Heart right ventricle (tissue), 16 donors: ENCODE measurements at places on chromosomes 3 and 15. TPM values are rescaled to one million over a fixed set of nuclear protein-coding genes. Genes with fewer than 3 reads are reported as not detected.

Gene KCNMB2
- 4.3 TPM for total RNA-seq

DNA sequence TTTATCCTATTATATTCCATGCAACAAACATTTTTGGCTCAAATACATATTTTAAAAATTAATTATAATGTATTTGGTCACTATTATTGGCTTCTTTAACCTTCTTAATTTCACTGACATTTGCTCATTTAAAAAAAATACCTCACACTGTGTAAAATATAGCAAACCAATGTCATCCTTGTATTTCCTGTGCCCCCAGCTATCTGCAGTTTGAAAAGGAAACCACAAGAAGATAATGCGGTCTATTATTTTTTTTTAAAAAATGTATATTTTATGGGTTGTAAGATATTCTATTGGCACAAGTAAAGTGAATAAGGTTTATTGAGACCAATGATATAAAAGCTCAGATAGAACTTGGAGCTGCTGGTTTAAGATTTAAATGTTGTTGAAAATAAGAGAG lies 904.2 kb downstream of the SI start:
- no peak for DNase-seq

DNA sequence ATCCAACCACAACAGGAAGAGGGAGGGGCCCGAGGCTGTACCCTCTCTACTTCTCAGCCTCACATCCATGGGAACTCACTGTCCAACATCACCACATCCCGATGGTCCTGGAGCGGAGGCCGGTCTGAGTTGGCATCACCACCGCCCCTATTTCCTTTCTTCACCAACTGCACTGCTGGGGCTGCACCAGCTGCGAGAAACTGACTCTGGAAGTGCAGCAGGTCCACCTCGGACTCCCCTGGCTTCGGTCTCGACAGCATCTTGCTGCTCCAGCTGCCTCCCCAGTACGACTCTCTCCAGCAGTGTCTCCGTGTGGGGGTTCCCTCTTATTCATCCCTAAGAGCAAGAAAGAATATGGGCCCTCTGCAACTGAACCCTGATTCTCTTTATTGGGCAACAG lies 7.2 kb downstream of the RPAP1 start:
- no peak for DNase-seq

Gene GALNT15
- total RNA-seq, result 30.5 TPM

Gene VPS18
- 19.3 TPM for total RNA-seq

GRCh38 chr15:91022832-91023129 lies 387 bp upstream of the VPS33B start:
- no peak for DNase-seq

DNA sequence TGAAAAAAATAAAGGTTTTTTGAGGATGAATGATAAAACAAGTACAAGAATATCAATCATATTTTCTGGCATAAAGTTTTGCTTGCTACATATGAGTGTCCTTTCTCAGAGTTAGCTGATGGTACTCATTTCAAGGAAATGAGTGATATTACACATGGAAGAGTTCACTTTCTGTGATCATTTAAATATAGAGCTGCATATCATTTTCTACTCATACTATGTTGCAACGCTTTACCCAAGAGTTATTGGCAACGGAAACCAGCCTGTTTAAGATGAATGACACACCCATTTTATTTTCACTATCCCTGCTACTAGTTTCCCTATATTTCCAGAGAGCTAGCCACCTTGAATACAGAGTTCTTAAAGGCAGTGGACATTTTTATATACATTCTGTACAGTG lies 35.4 kb upstream of the RBMS3 start:
- DNase-seq, result no peak

Gene FANCD2OS
- total RNA-seq, result not detected

- DNase-seq, result no peak
Observed at GRCh38 chr3:145015253-145015652, 1043.6 kb downstream of the DIPK2A start.

DNA sequence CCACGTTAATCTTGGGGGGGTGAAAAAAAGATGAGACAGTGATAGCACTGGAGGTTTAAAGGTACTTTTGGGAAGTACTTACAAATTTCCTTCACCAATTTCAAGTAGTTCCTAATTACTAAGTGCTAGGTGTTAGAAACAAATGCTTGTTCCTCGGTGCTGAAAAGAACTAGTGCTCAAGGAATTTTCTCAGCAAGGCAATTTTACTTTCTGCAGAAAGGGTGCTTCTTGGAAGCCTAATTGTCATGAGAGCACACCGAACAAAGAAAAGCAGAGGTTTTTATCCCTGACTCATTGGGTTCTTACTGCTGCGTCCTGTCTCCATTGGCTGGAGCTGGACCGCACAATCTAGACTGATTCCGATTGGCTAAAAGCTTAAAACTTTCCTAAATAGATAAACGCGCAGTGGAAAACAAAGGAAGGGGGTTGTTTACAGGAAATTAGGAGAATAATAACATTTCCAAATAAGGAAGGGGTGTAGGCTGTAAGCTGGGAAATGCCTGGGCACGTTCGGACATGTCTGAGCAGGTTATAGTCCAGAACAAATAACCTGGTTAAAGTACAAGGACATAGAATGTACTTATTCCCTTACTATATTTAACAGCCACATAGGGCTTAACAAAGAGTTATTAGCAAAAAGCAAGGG lies 49.6 kb downstream of the CHD2 start:
- no peak for DNase-seq
